ENCODE measurements at places on chromosomes 4 and X.

- no peak for DNase-seq
Observed at GRCh38 chrX:150663073-150663472, 30.1 kb upstream of the MTMR1 start.

DNA sequence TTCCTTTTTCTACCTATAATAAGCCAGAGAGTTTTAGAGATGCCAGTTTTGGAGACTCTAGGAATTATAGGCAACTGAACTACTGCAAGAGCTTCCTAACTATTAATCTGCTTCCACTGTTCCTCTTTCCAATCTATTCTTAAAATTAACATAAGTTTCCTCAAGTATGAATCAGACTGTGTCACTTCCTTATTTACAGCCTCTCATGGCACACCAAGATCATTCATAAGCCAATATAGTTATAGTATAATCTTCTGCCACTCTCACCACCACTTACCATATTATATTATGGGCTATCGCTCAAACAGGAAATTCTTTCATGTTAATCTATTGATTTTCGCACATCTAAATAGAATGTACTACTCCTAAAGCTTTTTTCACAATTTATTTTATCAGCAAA, 383.5 kb downstream of the STPG2 start:
- no peak for DNase-seq

GRCh38 chr4:146844761-146845160, 100.9 kb downstream of the TTC29 start:
- no peak for DNase-seq

DNA sequence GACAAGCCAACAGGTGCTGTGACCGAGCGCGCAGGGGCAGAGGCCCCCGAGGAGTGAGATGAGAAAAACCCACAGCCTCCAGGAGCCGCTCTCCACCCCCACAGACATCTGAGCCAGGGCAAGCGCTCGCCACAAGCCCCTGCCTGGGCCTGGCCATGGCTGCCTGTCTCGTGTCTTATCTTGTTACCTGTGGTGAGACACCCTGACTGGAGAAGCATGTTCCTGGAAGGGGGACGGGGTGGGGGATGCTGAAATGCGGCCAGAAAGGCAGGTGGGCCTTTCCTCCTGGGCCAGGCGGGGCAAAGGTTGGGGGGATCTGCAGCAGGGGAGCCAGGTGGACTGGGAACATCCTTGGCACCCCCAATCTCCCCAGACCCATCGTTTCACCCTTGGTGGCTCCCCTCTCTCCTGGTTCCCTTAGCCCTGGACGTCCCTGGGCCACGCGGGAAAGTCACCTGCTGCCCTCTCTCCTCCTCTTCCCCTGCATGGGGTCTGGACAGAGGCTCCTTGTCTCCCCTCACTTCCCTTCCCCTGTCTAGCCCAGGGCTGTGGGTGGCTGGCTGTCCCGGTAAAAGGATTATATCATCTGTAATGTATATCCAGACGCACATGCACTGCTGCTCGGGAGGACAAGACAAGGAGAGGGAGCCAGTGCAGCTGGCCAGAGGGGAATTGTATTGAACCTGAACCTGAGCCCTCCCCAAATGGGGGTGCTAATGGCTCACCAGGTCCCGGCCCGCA, 8.4 kb upstream of the DUSP9 start:
- DNase-seq = no peak

DNA sequence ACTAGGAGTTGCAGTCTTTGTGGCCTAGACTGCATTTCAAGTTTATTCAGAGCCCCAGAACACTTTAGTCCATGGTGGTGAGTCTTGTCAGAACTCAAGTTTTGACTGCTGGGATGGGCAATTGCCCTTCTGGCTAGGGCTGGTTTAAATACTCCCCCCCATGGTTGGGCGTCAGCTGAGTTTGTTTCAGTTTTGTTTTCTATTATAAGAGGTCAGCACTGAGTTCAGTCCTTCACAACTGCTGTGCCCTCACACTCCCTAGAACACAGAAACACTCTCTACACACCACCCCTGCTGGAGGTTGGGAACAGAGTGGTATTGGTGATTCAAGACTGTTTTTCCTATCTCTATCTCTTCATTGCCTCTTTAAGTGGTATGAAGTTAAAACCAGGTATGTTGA, 217.0 kb downstream of the GUCY2F start:
- no peak for DNase-seq

DNA sequence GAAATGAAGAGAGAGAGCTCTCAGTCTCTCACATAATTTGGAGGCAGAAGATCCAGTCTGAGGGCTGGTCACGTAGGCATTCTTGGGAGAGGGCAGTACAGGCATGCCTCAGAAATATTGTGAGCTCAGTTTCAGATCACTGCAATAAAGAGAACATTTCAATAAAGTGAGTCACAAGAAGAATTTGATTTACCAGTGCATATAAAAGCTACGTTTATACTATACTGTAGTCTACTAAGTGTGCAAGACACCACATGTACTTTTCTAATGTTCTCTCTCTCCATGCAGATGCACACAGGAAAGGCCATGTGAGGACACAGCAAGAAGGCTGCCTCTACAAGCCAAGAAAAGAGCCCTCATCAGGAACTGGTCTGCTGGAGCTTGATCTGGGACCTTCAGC, 583.5 kb upstream of the FAT1 start:
- DNase-seq = no peak
